NCI-H2081 treated with DMSO at 0.1 percent for 48 hours (cell line): ENCODE measurements at places on chromosomes 2 and 18.

GRCh38 chr2:140288726-140289125 is 1508.5 kb upstream of the NXPH2 start:
- DNase-seq, result no peak

- DNase-seq, result no peak
These were observed 134.9 kb upstream of the ZNF236 start for GRCh38 chr18:76687304-76687962.

DNA sequence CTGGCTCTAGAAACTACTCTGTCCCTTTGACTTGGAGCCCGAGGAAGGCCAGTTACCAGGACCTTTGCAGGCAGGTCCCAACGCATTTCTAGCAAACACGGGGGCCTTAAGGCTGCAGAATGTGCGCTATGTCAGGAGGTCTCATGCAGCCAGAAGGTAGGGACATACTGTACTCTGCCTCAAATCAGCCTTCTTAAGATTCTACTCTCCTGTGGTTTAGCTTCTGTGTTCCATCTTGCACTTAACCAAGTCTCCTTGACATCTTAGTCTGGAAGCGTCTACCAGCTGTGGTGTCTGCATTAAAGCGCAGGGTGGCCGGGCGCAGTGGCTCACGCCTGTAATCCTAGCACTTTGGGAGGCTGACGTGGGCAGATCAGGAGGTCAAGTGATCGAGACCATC is 65.5 kb downstream of the STEAP3 start:
- no peak for DNase-seq

GRCh38 chr2:19753818-19754217 is 148.0 kb downstream of the TTC32 start:
- no peak for DNase-seq

DNA sequence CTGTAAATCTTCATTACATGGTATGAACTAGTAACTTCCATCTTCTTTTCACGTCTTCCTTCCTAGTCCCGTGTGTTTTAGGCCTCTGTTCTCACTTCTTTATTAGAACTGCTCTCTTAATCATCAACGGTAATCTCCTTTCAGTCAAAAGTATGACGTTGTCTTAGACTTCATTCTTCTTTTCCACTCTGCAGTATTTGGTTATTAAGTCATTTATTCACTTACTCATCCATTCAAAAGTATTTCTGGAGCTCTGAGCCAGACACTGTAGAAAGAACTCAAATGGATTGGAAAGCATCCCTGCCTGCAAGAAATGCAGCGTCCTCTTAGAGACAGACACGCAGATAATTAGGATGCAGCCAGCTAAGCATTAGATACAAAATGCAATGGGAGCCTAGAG is 494.6 kb upstream of the NRP2 start:
- no peak for DNase-seq

GRCh38 chr18:79790996-79791972 is 6.5 kb upstream of the KCNG2 start:
- no peak for DNase-seq

GRCh38 chr2:112310906-112311305 is 35.5 kb downstream of the ZC3H6 start:
- no peak for DNase-seq

DNA sequence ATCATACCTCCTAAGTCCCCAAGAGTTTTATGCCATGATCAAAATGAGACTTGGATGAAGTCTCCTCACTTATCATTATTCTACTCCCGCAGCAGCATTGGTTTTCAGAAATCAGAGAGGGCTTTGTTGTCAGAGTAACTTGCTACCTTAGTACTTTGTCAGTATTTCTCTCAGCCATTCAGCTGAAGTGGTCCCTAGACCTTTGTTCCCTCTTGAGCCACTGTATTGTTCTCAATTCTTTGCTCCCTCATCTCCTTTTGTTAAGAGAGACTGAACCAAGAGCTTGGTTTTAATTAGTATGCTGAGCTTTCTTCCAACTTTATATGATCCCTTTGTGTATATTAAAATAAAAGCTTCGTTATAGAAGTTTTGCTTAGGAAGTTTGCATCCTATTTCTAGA is 133.4 kb downstream of the DOCK10 start:
- no peak for DNase-seq
